SK-N-SH (cell line): ENCODE measurements at places on chromosomes 4 and X.

GRCh38 chr4:154433543-154433942, 58.1 kb downstream of the DCHS2 start:
- DNase-seq: no peak

- DNase-seq: no peak
These were observed 42.9 kb upstream of the HS3ST1 start for GRCh38 chr4:11471618-11472017.

DNA sequence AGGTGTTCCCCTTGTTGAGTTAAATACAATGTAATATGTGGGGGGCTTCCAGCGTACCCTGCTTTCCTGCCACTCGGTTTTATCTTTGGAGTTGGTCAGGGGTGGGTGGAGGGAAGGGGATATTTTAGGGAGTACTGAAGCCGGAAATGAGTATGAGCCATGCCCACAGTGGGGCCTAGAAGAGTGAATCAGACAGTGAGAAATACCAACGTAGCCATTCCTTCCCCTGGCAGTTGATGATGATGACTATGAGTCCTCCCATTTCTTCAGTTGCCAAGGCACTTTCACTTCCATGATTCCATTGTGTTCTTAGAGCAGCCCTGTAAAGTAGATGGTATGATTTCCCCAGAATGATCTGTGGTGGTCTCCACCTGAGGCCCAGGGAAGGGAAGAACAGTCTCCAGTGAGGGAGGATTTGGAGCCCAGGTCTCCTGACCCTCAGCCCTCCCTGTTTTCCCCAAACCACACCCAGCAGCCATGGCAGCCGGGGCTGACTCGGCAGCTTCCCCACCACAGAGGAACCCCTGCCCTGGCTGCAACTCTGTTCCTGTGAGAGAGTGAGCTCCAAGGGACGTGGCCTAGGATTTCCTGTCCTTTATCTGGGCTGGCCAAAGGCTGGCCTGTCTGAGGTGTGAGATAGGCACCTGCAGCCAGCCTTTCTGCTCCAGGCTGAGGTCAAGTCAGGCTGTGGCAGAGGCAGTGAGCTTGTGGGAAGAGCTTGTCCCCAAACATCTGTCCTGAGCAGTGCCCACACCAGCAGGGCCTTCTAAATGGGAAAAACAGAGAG, 52.7 kb downstream of the STARD8 start:
- no peak for DNase-seq

DNA sequence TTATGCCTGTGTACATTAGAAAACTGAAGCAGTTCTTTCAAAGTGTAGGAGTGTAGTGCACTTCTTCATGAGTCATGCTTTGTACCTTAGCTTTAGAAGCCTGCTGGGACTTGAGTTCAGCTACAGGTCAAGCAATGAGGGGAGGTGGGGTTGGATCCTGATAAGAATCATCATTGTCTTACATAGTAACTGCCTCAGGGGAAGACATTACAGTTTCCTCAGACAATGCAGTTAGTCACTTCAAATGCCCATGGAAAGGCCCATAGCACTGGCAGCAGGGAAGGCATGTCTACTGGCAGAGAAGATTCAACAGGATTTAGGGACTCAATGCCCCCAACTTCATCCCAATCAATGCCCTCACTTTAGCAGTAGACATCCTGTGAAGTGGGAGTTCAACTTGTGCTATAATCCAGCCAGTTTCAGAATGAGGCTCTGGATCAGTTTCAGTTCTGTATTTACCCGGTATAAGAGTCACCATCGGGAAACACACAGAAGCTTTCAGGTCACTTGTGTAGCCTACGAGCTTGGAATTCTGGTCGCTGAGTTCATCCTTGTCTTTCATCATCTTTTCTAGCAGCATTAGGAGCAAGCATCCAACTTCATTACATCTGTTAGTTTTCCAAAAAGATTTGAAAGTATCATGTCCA, 1216.5 kb downstream of the RAPGEF2 start:
- no peak for DNase-seq

GRCh38 chr4:153466081-153466948, at the start of gene TMEM131L:
Gene TMEM131L (plus strand): TSS chr4:153466360. CDS start chr4:153466398, 38 bp downstream.
- DNase-seq: peak; percentile 95

DNA sequence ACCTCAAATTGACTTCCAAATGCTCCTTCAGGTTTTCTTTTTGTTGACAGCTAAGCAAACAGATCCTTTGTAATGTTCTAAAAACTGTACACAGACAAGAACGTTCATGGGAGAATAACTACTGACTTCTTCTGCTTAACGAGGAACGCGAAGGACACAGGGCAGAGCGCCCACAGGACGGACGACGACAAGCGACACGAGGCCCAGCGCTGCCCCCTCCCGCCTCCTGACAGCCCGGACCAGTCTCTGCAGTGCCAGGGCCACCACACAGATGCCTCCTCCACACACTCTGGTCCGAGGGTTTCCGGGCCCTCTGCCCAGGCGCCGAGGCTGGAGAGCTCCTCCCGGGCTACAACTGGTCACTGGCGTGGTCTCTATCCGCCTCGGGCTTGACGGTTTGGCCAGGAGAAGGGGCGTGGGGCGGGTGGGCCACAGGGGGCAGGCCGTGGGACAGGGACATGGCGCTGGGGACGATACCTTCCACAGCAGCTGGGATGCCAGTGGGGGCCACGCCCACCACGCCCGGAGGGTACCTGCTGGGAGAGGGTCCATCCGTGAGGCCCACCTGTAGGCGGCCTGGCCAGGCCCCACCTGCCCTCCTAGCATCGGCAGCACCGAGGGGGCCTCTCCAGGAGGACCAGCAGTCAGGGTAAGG, 36.9 kb downstream of the CTBP1 start:
- no peak for DNase-seq

- no peak for DNase-seq
These were observed 23.7 kb upstream of the TLR7 start for GRCh38 chrX:12843061-12843667.

DNA sequence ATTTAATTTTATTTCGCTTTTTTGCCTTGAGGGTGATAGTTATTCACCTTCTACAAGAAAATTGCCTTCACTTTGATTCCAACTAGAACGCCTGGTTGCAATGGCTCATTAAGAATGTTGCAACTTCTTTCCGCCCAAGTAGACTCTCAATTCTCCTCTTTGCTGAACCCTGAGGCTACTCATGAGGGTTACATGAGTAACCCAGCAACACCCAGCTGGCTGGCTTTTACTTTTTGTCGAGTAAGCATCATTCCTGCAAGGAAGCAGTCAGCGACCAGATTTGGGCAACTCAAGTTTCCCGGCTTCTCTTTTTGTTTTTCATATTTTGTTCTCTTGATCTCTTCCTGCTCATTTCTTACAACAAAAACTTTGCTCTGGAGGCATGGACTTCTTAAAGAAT, 495.4 kb downstream of the PACRGL start:
- no peak for DNase-seq

GRCh38 chr4:47410271-47410670, 53.2 kb downstream of the COMMD8 start:
- DNase-seq: no peak

DNA sequence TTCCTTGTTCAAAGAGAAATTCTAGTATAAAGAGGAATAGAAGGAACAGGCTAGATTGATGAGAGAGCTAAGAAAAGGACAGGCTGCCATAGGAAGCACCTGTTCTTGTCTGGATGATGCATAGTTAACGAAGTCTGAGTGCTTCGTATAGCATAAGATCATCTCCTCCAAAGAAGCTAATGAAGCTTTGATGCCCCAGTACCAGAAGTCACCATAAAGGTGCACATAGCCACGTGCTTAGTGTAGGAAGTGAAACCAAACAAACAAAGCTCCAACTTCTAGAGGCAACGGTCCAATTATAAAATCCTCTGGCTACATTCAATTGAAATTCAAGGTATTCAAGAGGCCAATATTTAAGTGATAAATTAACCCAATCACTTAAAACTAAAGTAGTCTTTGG, 31.0 kb downstream of the AFAP1 start:
- DNase-seq: no peak

DNA sequence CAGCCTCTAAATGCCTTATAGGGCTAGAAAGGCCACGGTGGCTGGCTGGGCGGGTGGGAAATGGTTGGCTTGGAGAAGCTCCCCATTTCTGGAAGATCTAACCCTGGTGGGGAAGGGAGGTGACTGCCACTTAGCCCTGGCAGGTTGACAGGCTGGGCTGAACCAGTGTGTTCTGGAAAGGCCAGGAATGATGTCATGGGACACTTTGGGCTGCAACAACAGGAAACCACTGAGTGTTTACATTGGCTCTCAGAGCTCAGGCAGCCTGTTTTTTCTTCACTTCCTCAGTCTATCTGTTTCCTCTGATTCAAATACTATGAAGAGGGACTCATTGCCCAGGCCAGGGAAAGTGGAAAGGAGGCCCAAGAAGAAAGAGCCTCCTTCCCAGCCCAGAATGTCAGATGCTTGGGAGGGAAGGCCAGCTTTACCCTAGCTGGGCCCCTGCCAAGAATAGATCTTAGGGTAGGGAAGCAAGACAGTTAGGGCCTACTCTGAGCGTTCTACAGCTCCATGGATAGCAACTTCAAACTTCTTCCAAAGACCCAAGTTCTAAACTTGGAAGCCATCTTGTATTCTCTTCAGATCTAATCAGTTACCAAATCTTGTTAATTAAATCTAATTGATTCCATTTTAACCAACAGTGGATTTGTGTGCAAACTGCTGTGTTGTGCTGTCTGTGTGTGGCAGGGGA, 65.8 kb upstream of the MSN start:
- DNase-seq: no peak

- no peak for DNase-seq
These were observed 195.9 kb downstream of the CPEB2 start for GRCh38 chr4:15198070-15198727.

GRCh38 chrX:110491846-110492620, 133.4 kb downstream of the RTL9 start:
- no peak for DNase-seq

- DNase-seq: no peak
These were observed 2210.5 kb downstream of the PCDH7 start for GRCh38 chr4:32930700-32931099.

- no peak for DNase-seq
These were observed 59.8 kb upstream of the LGI2 start for GRCh38 chr4:25090516-25090915.

GRCh38 chr4:176638992-176639391, 153.7 kb downstream of the VEGFC start:
- no peak for DNase-seq

GRCh38 chrX:68724531-68725020, 77.1 kb downstream of the STARD8 start:
- DNase-seq: no peak

- DNase-seq: no peak
These were observed 280.2 kb downstream of the ADGRA3 start for GRCh38 chr4:22235698-22236097.

DNA sequence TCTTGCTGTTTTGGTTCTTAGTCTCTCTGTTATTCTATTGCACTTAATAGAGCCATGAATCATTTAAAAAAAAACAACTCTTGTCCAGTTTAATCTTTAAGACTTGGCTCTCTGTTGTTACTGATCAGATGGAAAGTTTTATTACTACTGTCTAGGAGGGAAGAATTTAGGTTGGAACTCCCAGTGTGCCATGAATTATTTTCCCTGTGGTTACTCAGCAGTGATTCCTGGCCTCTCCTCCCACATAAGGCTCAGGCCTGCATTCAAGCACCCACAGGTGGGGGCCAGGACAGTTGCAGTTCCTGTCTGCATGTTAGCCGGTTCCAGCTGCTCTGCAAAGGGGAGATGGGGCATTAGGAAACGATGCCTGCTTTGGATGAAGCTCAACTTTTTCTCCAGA, 29.8 kb upstream of the ESX1 start:
- DNase-seq: no peak

DNA sequence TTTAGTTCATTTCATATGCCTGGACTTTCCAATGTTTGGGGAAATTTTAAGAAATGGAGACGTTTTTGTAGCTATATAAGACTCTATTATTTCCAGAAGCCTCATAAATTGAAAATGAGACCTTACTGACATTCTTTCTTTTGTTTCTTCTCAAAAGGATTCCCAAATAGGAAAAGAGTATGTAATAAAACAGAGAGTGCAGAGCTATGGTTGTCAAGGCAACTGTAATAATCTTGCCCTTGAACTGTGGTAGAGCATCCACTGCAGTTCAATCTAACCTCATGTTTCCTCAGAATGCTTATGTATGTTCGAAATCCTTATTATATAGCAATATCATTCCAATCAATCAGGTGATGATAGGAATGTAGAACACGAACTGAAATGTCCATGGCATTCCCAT, 54.1 kb downstream of the AMELX start:
- DNase-seq: no peak

- DNase-seq: no peak
These were observed 34.3 kb upstream of the ARMCX4 start for GRCh38 chrX:101450961-101451360.

- DNase-seq: peak; percentile 24
These were observed 5.1 kb downstream of the PSAPL1 start for GRCh38 chr4:7429601-7430078.

- DNase-seq: no peak
These were observed 102.0 kb downstream of the SORBS2 start for GRCh38 chr4:185709802-185710486.

GRCh38 chr4:79987401-79987800, 85.6 kb downstream of the ANTXR2 start:
- DNase-seq: no peak

GRCh38 chrX:100615005-100615404, 21.6 kb downstream of the TSPAN6 start:
- DNase-seq: peak; percentile 37

- no peak for DNase-seq
These were observed 38.0 kb upstream of the TMPRSS11F start for GRCh38 chr4:68167706-68168105.

DNA sequence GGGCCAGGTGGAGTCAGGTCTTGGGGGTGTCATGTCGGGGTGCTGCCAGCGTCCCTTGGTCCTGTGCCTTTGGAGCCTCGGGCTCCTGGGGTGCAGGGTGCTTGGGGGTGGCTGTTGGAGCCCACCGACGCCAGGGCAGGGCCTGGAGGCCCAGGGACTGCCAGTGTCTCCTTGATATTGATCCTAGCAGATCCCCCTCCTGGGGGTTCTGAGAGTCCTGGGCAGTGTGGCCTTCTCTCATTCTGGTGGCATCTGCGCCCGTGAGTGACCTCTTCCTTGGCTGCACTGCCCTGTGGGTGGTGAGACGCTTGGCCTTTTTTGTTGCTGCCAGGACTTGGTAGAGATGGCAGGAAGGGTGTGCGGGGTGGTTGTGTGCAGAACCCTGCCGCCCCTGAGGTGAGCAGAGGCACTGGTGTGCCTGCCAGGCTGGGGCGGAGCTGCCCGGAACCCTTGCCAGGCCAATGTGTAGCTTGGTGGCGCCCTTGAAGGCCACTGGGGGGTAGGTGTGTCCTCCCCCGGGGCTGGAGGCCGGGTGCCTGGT, 7.0 kb downstream of the NAT8L start:
- peak; percentile 46 for DNase-seq

DNA sequence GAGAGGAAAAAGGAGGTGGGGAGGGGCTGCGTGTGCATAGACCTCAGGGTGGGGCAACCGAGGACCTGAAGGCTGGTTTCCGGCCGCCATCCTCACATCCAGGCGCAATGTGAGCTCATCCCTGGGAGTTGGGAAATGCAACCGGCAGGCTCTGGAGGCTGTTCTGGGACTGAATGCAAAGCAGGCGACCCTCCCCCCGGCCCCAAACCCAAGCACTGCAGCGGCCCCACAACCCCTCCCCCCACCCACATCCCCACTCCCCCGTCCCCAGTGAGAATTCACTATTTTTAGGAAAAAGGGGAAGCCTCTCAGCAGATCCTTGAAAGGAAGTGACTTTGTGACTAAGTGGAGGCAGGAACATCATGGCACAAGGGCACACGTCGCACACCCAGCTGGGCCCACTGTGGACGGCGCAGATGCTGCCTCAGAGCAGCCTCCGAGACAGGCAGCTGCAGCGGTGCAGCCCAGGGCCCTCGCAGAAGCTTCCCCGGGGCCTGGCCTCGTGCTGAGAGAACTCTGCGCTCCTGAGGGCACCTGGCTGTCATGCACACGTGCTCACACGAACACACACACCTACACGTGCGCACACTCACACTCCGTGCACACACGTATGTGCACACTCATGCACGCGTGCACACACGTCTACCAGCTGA, 1.3 kb upstream of the PDE6B start:
- no peak for DNase-seq
